ENCODE measurements at places on chromosomes 5 and 9.

DNA sequence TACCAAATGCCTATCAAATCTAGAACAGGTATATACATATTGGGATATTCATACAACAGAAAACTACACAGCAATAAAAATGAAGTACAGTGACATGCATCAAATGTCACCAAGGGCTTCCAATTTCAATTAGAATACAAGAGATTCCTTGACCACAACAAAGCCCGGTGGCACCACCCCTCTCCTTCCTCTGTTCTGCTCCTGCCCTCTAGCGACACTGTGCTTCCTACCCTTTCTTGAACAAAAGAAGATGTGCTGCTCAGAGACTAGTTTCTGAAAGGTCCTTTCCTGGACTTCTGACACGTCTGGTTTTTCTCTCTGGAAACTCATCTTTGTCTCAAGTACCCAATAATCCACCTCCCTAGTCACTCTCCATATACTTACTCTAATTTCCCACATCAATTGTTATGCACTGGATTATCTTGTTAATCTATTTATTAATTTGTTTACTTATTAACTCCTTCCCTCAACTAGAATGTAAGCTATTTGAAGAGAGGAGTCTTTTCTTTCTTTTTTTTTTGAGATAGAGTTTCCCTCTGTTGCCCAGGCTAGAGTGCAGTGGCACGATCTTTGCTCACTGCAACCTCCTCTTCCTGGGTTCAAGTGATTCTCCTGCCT is 70.4 kb upstream of the CTSV start:
- DNase-seq = peak; percentile 21

DNA sequence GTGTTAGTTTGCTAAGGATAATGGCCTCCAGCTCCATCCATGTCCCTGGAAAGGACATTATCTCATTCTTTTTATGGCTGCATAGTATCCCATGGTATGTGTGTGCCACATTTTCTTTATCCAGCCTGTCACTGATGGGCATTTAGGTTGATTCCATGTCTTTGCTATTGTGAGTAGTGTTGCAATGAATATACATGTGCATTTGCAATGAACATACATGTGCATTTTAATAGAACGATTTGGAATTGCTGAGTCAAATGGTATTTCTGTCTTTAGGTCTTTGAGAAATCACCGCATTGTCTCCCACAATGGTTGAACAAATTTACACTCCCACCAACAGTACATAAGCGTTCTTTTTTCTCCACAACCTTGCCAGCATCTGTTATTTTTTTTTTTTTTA is 37.7 kb downstream of the DRD1 start:
- DNase-seq = no peak

- DNase-seq = peak; percentile 58
These were observed at the start of gene CXXC5 for GRCh38 chr5:139648205-139649081. CXXC5 (plus strand) TSS chr5:139648349; CDS start chr5:139680524, 32,175 bp downstream.

GRCh38 chr9:71004196-71004595 is 117.2 kb downstream of the TRPM3 start:
- DNase-seq = no peak

GRCh38 chr9:131361202-131361833 is 32.6 kb upstream of the PRRC2B start:
- DNase-seq = peak; percentile 56

DNA sequence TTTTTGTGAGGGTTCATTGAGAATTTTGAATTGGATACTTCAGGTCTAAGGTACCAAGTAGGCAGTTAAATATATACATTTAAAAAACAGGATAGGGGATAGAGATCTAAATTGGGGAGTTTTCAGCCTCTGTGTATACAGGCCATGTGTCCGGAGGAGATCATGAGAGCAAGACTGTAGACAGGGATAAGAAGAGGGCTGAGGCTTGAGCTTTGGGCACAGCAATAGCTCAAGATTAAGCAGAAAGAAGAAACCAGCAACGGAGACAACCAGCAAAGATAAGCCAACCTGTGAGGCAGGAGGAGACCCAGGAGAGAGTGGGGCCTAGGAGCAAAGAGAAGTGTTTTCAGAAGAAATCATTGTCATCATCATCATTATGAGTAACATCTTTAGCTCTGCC is 258.4 kb downstream of the GRIA1 start:
- no peak for DNase-seq

DNA sequence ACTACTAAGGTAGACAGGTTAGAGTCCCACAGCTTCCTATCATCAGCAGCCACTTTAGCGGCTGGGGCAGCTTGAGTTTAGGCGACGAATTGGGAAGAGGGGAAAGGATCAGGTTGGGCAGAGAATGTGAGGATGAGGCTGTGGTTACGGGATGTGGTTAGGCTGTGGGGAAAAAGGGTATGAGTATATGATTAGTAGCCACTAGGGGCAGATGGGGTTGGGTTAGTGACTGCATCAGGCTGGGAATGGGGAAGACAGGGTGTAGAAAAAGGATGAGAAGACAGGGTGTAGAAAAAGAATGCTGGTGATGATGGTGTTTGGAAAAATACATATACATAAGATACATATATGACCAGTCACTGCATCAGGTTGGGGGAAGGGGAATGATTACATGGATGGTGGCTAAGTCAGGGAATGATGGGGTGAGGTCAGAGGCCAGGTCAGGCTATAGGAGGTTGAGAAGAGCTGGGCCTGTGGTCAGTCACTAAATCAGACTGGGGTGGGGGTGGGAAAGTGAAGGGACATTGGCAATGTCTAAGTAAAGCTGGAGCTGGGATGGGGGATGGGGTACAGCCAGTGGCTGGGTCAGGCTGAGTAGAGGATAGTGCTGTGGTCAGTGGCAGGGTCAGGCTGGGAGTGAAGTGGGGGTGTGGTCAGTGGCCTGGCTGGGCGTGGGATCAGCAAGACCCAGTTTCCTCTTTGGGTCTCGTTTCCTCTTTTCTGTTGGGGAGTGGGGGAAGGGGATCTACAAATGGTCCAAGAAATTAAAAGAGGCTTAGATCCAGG is 2.1 kb downstream of the TLN1 start:
- DNase-seq = peak; percentile 1

DNA sequence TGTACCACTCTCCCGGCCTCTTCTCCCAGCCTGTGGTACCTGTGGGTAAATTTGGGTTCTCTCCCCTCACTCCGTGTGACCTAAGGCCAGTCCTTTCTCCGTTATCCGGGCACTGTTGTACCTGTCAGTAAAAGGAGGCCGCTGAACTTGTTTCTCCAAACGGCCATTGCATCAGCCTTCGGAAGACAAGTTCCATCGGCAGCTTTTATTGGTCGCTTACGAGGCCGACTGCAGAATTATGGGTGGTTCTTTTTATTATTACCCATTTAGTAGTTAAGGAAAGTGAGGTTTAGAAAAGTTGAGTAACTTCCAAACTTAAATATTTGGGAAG is 558 bp downstream of the GRPEL2 start:
- no peak for DNase-seq

- peak; percentile 84 for DNase-seq
These were observed 79.2 kb downstream of the MEGF10 start for GRCh38 chr5:127369796-127370195.

GRCh38 chr9:70049236-70049635 is 5.6 kb downstream of the MAMDC2 start:
- peak; percentile 60 for DNase-seq

GRCh38 chr5:160605266-160605665 is 183.6 kb downstream of the PTTG1 start:
- DNase-seq = no peak

DNA sequence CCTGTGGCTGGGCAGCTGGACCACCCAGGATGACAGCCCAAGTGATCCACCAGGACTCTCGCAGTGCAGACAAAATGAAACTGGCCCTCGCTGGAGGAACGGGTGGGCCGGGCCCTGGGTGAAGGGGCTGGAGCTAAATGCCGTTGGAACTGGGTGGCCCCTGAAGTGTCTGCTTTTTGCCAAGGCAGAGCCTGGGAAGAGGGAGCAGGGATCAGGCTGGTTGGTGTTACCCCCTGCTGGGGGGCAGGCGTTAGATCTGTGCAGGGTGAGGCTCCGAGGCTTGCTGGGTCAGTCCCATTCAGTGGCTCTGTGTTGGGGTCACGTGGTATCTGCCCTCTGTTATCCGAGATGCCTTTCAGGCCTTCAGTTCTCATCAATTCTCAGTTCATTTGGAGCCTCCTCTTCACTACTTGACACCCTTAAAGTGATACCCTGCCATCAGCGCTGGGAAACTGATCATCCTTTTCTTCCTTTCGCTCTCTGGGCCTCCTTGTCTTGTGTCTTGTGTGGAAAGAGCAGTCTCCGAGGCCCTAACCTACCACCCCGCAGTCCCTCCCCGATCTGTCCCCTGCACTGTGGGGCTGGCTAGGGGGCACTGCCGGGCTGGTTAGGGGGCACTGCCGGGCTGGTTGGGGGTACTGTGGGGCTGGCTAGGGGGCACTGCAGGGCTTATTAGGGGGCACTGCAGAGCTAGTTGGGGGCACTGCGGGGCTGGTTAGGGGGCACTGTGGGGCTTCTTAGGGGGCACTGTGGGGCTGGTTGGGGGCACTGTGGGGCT is 37.3 kb downstream of the COL5A1 start:
- no peak for DNase-seq

GRCh38 chr5:157563373-157563928 is 12.1 kb downstream of the ADAM19 start:
- DNase-seq = no peak

GRCh38 chr5:76332102-76332501 is 71.0 kb upstream of the IQGAP2 start:
- no peak for DNase-seq

DNA sequence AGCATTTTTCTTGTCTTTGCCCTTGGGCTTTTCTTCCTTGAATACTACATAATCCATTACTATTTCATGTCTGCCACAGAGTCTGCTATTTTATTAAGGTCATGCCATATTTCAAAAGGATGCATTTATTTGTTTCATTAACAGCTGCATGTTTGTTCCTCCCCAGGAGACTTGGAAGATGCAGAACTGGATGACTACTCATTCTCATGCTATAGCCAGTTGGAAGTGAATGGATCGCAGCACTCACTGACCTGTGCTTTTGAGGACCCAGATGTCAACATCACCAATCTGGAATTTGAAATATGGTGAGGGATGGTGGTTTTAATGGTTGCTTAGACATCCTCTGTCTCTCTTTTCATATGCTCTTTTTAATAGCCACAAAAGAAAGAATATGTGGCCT is 4.0 kb downstream of the IL7R start:
- no peak for DNase-seq

- DNase-seq = no peak
These were observed 85.4 kb upstream of the NR4A3 start for GRCh38 chr9:99736291-99736690.

- DNase-seq = no peak
These were observed 5.3 kb upstream of the TJP2 start for GRCh38 chr9:69168709-69169217.

- no peak for DNase-seq
These were observed 43.4 kb downstream of the LRRTM2 start for GRCh38 chr5:138831703-138832102.

DNA sequence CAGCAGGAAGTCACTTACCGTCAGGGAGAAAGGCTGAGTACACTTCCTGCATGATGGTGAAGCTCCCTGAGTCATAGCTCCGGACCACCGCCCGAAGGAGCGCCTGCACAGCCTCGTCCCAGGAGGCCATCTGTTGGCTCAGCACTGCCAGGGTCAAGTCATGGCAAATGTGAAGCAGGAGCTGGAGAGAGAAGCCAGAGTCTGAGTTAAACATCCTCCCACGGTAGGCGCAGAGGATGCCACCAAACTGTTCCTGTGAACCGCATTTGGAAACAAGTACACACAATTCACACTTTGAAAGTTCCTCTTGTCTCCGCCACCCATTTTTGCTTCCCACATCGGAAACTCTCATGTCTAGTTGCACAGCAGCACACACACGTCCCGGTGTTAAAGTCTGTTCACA is 33.9 kb downstream of the CNOT8 start:
- no peak for DNase-seq

DNA sequence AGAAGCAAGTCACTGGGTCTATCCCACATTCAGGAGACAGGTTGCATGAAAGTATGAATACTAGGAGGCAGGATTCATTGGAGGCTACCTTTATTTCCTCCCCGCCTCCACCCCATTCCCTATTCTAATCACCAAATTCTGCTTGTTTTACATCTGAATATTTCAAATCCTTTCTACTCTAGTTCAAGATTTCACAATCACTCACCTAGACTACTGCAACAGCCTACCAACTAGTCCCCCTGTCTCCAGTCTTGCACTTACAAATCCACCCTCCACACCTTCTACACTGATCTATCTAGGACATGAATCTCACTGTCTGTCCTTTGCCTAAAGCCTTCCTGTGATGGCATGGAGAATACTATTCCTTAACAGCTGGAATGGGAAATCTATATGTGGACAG is 6.4 kb upstream of the KIF27 start:
- no peak for DNase-seq

GRCh38 chr5:91469517-91470165 is 86.5 kb upstream of the ARRDC3 start:
- DNase-seq = no peak

GRCh38 chr5:158159621-158160020 is 300.7 kb upstream of the CLINT1 start:
- no peak for DNase-seq

DNA sequence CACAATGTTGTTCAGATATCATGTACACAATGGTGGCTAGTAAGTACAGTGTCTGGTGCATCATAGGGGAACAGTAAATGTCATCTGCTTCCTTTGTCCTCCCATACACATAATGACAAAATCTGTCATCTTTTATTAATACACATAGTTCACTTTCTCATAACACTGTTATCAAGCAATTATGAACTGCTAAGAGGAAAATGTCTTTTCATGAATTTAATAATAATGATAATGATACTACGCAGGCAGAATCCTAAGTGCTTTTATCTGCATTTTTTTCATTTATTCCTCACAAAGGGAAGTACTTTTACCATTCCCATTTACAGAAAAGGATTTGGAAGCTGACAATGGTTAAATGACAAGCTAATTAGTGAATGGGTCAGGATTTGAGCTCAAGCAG is 35.7 kb downstream of the DPYSL3 start:
- DNase-seq = no peak

GRCh38 chr9:136079916-136080246 is 15.2 kb downstream of the NACC2 start:
- DNase-seq = no peak

DNA sequence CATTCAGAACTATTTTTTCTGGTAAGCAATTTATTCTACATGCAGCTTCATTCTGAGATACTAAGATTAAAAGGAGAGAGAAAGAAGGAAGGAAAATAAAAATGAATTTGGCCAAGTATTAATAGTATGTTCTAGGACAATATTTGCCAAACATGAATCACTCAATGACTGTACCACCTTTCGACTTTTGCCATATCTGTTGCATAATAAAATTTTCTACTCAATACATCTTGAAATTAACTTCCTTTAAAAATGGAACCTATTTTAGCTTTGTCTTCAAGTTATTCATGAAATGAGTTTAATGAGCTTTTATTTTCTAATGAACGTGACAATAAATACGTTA is 111.8 kb downstream of the MARCHF3 start:
- no peak for DNase-seq

- no peak for DNase-seq
These were observed 84.7 kb downstream of the ZDHHC21 start for GRCh38 chr9:14608540-14608939.

- no peak for DNase-seq
These were observed 180.5 kb downstream of the CRB2 start for GRCh38 chr9:123536455-123536868.
